ENCODE measurements at places on chromosomes 7 and 10.

GRCh38 chr10:69413221-69413865 is 3.4 kb downstream of the TACR2 start:
- no peak for DNase-seq

DNA sequence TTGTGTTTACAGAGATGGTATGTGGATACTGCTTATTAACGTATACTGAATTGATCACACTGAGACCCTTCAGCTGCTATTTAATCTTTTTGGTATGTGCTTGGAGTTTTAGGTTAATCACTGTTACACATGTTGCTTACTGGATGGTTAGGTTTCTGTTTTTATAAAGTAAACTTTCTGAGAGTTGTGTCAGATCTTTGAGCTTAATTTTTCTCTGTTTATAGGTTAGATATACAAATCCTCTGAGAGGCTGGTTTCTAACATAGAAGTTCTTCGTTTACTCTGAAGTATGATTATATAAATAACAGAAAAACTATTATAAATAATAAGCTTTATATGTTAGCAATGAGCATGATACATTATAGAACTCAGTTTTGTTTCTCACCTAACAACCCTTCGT is 123.1 kb downstream of the NSUN6 start:
- no peak for DNase-seq

DNA sequence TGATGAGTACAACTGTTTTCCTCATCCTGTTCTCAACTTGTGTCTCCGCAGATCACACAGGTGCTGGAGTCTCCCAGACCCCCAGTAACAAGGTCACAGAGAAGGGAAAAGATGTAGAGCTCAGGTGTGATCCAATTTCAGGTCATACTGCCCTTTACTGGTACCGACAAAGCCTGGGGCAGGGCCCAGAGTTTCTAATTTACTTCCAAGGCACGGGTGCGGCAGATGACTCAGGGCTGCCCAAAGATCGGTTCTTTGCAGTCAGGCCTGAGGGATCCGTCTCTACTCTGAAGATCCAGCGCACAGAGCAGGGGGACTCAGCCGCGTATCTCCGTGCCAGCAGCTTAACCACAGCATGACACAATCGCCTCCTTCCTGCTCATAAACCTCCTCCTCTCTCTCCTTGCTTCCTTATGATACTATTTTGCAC is 126.7 kb upstream of the PRSS58 start:
- no peak for DNase-seq

DNA sequence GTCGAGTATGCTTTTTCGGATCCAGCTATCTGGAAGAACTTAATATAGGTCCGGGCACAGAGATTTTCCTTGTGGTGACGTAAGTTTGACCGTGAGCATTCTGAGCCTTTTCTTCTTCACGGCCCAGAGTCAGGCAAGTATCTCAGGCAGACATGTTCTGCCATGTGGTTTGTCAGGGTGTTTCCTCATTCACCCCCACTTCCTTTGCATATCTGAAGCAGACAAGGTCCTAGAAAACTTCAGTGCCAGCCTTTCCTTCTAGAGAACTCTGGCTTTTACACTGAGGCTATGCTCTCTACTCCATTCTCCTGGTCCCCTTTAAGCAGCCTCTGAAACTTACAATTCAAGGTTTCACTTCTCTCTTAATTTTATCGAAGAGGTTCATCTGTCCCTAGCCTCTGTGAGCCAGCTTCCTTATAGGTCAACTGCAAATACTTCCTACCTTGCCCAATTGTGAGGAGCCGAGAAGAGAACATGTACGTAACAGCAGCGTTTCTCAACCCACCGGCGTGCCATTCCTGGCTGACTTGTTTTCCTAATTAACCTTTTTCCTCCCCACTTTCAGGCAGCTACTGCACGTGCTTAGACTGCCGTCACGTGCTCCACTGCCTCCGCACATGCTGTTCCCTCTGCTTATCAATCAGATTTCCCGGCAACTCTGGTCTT is 47.3 kb downstream of the CDCA7L start:
- DNase-seq: no peak

DNA sequence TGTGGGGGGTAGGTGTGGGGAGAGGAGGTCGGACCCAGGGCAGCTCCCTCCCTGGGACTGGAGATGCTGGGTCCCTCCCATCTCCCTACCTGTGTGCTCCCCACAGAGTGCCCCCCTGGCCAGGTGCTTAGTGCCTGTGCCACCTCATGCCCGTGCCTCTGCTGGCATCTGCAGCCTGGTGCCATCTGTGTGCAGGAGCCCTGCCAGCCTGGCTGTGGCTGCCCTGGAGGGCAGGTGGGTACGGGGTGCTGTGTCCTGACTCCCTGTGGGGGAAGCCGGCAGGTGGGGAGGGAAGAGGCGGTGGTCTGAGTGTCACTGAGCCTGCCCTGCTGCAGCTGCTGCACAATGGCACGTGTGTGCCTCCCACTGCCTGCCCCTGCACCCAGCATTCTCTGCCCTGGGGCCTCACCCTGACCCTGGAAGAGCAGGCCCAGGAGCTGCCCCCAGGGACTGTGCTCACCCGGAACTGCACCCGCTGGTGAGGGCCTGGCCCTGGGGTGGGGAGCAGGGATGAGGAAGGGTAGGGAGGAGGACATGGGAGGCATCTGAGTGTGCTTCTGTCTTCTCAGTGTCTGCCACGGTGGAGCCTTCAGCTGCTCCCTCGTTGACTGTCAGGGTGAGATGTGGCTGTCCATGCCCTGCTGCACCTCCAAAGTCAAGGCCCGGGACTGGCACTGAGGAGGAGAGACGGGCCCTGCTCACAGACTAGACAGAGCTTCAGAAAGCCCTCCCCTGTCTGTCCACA is 11.7 kb upstream of the ZNF862 start:
- no peak for DNase-seq

GRCh38 chr10:107847620-107848019 is 683.1 kb upstream of the SORCS1 start:
- DNase-seq: no peak

- no peak for DNase-seq
Measured at GRCh38 chr7:106068538-106068961, 43.6 kb downstream of the SYPL1 start.

DNA sequence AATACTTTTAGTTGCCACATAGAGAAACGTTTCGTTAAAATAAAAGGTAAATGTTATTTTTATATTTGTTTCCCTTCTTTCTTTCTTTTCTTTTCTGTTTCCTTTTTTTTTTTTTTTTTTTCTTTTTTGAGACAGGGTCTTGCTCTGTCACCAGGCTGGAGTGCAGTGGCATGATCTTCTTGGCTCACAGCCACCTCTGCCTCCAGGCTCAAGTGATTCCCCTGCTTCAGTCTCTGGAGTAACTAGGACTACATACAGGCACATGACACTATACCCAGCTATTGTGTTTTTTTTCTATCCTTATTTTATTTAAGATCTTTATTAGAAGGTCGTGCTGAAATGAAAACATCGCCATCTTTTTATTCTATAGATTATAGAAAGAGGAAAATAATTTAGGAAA is 661.8 kb upstream of the MBL2 start:
- DNase-seq: no peak

DNA sequence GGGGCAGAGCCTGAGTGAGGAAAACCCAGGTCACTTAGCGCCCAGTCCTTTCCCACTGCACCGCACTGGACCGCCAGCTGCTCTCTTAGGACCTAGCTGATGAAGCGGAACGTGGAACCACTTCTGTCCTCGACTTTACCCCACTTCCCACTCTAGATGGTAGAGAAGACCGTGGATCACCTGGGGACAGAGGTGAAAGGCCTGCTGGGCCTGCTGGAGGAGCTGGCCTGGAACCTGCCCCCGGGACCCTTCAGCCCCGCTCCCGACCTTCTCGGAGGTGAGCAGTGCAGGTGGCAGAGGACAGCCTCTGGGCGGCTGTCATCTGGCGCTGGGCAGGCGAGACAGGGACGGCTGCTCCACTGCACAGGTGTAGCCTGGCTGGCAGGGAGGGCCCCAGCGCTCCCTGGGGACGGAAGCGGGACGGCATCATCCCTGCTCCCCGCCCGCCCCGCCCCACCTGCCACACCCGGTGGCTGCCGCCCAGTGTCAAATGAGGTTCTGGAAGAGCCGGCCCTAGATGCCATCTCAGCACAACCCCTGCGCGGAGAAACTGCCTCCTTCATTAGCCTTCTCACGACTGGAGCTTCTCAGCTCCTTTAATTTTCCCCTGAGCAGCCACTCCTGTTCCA is 11.7 kb downstream of the PLAC9 start:
- DNase-seq: no peak

DNA sequence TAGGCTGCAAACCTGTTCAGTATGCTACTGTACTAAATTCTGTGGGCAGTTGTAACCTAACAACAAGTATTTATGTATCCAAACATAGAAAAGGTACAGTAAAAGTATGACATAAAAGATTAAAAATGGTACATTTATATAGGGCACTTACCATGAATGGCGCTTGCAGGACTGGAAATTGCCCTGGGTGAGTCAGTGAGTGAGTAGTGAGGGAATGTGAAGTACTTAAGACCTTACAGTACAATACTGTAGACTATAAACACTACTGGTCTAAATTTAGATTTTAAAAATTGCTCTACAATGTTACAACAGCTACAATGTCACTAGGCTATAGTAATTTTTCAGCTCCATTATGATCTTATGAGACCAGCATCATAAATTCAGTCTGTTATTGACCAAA is 146.0 kb upstream of the GNAI1 start:
- no peak for DNase-seq

DNA sequence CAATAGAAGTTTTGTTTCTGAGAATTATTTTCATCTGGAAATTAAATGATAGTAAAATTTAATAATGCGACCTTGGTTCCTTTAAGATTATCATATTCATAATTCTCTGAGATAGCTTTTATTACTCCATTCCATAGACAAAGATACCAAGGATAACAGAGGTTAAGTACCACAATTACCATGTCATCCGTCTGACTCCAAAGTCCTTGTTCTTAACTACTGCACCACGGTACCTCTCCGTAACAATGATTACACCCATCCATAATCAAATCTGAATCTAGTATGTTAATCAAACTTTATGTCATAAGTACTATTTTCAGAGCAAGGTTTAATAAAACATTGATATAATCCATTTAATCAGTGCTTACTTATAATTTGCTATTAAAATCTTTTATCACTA is 8.4 kb downstream of the ZDHHC6 start:
- no peak for DNase-seq

DNA sequence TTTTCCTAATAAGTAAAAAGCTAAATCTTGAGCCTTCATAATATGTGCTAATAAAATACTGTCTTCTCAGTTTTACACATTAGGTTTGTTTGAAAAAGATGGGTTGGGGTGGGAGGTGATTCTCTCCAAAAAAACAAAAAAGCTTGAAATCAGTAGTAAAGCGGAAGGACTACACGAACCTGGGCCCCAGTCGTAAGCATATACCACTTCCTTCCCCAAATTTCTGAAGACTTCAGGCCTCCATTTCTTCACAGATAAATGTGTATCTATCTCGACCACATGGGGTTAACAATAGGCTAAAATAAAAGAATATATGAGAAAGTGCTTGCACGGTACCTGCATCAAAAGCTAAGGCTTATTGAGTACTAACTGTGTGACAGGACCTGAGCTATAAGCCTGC is 51.6 kb upstream of the PAX2 start:
- no peak for DNase-seq

- DNase-seq: no peak
Measured at GRCh38 chr7:100471021-100471420, 7.0 kb upstream of the SPACDR start.

GRCh38 chr10:126199221-126199998 is 188.9 kb downstream of the ADAM12 start:
- no peak for DNase-seq

- DNase-seq: no peak
Measured at GRCh38 chr10:35384265-35384868, 48.1 kb downstream of the CCNY start.

DNA sequence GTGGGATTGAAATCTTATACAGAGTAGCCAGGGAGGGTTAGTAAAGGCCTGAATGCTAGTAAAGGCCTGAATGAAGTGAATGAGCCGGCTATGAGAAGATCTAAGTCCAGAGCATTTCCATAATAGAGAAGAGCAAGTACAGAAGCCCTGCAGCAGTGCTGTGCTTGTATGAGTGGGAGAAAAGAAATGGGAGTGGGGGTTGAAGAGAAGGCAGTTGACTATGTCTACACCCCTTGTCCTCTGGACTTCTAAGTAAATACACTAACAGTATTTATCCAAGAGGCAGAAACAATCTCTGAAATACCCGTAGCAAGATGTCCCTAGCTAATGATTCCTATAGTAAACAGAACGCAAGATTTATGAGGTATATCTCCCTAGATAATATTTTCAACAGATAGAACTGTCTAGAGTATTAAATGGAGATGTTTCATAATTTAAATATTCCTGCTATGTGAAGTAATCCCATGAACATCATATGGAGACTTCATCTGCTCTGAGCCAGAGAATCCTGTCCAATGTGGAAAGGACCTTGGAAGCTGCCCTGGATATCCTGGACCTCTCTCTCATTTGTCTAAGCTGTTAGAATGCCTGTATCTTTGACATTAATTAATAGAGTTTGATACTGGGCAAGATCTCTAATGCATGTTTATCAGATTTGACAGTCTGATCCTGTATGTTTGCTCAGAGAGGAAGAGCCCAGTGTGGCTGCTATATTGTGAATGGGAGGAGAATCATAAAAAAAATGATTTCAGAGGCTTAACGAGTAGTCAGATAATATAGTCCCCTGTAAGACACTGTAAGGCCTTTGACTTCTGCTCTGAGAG is 171.6 kb downstream of the LRRN3 start:
- DNase-seq: no peak

- DNase-seq: no peak
Measured at GRCh38 chr10:60008816-60009215, 102.5 kb upstream of the CCDC6 start.

- no peak for DNase-seq
Measured at GRCh38 chr7:81525841-81526240, 244.0 kb downstream of the HGF start.

- no peak for DNase-seq
Measured at GRCh38 chr7:17405786-17406185, 107.3 kb downstream of the AHR start.

DNA sequence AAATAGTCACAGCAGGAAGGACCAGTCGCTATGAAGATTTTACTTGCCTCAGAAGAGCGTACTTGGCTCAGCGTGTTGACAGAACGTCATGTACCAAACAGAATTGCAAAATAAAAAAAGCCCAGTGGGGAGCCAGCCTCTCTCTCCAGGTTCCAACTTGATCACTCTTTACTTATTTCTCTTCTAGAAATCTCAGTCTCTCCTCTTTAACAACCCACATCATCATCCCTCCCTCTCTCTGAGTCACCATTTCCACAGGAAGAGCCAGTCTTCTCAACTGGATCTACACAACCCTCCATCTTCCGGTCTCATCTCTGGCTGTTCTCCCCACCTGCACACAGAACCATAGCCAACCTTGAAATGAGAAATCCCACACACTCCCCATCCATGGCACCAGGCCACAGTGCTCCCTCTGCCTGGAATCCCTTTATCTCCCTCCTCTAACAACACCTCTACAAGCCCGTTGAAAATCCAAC is 718.3 kb downstream of the GRID1 start:
- no peak for DNase-seq
